ENCODE measurements at places on chromosomes 16 and 17. TPM values are rescaled to one million over a fixed set of nuclear protein-coding genes. Genes with fewer than 3 reads are reported as not detected.

- no peak for DNase-seq
- no peak overlapping the region for H3K4me3 ChIP-seq
- no peaks in the 10 kb centered on the region for H3K36me3 ChIP-seq
- H3K27ac ChIP-seq: no peak overlapping the region
- H3K4me1 ChIP-seq: no peaks in the 10 kb centered on the region
These were observed 268.7 kb upstream of the SALL1 start for GRCh38 chr16:51419768-51420167.

DNA sequence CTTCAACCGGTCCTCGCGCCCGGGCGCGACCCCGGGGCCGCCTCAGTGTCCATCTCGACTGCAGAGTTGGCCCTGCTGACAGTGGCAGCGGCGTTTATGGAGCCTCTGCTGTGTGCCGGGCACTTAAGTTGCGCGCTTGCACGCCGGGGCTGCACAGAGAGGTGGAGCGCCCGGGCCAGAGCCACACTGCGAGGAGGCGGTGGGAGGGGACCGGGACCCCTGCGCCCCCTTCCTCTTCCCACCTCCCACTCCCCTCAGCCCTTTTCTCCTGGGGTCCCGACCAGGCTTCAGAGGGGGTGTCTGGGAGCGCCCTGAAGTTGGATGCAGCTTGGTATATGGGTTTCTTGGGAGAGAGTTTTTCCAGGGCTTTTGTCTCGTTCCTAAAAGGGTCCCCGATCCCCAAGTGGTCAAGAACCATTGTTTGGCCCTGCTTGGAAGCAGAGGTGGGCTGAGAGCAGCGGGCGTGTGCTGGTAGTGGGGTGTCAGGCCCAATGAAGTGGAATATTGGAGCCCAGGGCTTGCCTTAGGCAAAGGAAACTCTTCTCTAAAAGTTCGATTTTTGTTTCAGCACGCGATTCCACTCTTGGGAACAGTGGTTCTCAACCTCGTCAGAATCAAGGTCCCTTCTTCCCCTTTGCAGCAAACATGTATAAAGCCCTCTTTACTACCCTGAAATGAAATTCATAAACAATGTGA is 605 bp downstream of the MRTFB start:
- H3K4me1 ChIP-seq: peaks cover 21% of the 10 kb centered on the region
- no peaks in the 10 kb centered on the region for H3K27me3 ChIP-seq
- DNase-seq: peak; percentile 89
- H3K4me3 ChIP-seq: peak overlapping the region; percentile 99
- peak overlapping the region; percentile 76 for H3K27ac ChIP-seq
- no peaks in the 10 kb centered on the region for H3K36me3 ChIP-seq

DNA sequence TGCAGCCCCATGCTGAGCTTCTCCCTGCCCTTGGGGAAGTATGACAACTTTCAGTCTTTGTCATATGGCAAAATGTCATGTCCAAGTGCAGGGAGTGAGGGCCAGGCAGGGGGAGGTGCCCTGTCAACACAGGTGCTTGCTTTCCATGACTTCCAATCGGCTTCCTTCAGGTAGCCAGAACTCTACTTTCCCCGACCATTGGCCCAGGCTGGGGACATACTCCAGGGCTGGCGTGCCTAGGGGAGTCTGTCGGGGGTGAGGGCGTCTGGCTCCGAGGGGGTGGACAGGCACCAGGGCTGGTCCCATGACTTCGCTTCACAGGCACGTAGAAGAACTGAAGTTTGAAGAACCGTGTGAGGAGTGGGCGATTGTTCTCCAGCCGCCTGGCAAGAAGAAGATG is 19.8 kb upstream of the PIK3R6 start:
- H3K27me3 ChIP-seq: no peaks in the 10 kb centered on the region
- H3K36me3 ChIP-seq: peaks cover 96% of the 10 kb centered on the region
- peaks cover 5% of the 10 kb centered on the region for H3K4me1 ChIP-seq
- DNase-seq: no peak

DNA sequence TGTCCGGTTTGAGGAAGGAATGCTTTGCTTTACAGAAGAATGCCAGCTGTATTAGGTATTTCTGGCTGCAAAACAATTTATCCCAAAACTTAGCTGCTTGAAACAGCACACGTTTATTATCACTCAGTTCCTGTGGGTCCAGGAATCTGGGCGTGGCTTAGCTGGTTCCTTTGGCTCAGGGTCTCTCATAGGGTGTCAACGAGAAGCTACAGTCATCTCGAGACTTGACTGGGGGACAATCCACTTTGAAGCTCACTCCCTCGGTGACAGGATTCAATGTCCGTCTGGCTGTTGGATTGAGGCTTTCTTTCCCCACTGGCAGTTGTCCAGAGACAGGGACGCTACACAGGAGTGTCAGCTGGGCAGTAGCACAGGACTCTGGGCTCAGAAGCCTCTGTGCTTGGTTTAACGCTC is 9.6 kb upstream of the RHBDF2 start:
- no peak for DNase-seq
- H3K4me1 ChIP-seq: peaks cover 57% of the 10 kb centered on the region
- no peaks in the 10 kb centered on the region for H3K36me3 ChIP-seq

DNA sequence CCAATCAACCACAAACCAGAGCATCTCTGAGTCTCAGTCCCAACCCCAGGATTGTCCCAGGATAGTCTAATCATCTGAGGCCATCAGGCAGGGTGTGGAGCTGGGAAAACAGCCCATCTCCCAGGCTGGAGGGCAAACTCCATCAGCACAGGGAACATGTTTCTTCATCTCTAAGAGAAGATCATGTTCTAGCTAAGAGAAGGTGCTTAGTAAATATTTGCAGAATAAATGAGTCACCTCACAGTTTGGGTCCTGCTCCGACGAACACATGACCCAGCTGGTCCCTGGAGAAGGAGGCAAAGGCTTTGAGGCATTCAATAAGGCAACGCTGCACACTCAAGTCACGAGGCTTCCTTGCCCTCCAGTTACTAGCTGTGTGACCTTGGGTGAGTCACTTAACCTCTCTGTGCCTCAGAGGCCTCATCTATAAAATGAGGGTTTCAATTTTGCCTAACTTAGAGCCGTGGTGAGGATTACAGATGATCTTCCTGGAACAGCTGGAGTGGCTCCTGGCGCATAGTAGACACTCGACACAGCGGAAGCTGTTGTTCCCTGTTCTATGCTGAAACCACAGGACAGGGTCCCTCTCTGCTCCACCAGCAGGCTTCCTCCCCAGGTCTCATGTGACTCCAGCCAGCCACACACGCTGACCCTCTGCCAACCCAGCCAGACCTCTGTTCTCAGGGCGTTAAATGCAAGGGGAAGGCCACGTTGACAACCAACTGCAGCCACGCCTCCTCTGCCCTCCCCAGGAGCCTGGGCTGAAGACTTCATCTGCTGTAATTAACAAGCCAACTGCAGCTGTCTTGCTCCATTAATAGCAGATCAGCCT is 10.3 kb upstream of the RPL38 start:
- no peak overlapping the region for H3K27ac ChIP-seq
- no peaks in the 10 kb centered on the region for H3K27me3 ChIP-seq
- no peaks in the 10 kb centered on the region for H3K36me3 ChIP-seq
- no peak overlapping the region for H3K4me3 ChIP-seq

DNA sequence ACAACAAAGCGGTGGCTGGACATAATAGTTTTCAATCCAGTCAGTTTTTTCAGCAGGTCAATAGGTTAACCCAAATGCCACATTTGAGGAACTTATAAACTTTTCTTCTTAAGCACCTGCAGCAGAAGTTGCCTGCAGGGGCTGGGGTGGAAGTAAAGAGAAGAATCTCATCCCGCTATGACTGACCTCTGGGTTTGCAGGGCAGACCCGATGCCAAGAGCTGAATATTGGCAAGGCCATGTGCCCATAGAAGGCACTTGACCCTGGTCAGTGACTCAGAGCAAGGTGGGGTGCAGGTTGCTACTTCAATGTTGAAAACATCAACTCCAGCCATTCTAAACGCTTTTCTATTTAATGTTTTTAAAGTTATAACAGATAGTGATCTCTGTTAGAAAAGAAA is 17.9 kb upstream of the SMPD3 start:
- H3K4me1 ChIP-seq: peaks cover 50% of the 10 kb centered on the region
- no peak for DNase-seq
- no peak overlapping the region for H3K27ac ChIP-seq
- no peaks in the 10 kb centered on the region for H3K36me3 ChIP-seq
- H3K27me3 ChIP-seq: no peaks in the 10 kb centered on the region
- H3K4me3 ChIP-seq: no peak overlapping the region

DNA sequence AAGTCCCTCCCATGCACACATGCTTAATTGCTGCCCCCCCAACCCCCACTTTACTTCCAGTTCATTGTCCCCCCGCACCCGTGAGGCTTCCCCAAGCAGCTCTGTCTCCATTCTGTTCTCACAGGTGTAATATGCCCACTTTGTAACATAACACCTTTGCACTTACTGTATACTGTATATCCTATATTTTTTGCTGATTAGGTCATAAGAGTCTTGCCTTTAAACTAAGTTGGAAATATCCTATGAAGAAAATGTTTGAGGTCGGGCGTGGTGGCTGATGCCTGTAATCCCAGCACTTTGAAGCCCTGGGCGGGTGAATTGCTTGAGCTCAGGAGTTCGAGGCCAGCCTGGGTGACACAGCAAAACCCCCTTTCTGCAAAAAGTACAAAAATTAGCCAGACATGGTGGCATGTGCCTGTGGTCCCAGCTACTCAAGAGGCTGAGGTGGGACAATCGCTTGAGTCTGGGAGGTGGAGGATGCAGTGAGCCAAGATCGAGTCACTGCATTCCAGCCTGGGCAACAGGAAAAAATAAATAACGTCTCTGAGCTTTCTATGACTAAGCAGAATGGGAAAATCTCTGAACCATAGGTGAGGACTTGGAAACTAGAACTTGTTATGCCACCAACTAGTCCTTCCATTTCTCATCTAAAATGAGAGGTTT is 76.1 kb downstream of the TNRC6C start:
- no peak overlapping the region for H3K4me3 ChIP-seq
- H3K27me3 ChIP-seq: no peaks in the 10 kb centered on the region
- DNase-seq: no peak
- peaks cover 36% of the 10 kb centered on the region for H3K36me3 ChIP-seq
- H3K4me1 ChIP-seq: peaks cover 3% of the 10 kb centered on the region

DNA sequence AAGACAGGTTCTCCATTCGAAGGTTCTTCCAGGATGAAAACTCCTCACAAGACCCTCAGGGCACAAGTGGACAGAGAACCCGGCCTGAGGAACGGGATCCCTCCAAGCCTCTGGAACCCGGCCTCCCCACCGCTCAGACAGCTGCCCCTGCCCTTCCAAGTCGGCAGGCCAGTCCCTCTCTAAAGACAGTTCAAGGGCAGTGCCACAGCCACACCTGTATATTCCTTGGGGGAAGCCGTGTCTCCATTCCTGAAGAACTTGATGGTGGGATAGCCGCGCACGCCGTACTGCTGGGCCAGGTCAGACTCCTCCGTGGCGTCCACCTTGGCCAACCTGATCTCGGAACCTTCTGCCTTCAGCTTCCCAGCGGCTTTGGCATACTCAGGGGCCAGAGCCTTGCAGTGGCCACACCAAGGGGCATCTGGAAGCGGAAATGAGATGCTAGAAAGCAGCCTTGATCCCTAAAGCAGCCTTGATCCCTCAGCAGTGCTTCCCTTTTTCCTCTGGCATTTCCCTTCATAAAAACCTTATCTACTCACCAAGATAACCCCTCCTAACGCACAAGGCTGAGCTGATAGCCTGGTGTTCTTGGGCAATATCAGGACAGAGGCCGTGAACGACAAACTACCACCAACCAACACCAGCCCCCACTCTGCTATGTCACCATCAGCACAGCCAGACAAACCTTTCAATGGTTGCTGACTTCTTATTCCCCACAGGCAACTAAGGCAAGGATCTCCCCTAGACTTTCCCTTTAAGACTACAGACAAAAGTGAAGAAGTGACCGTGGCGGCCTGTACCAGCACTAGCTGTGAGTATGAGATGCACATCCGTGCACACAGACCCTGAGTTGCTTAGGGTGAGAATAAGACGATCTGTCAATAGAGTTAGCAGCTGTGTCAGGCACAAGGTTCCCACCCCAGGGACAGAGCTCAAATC is 1.1 kb downstream of the P4HB start:
- H3K4me3 ChIP-seq: peak overlapping the region; percentile 90
- peak overlapping the region; percentile 91 for H3K27ac ChIP-seq
- H3K36me3 ChIP-seq: peaks cover 31% of the 10 kb centered on the region
- no peak for DNase-seq

- H3K4me1 ChIP-seq: peaks cover 100% of the 10 kb centered on the region
- peaks cover 62% of the 10 kb centered on the region for H3K36me3 ChIP-seq
- no peaks in the 10 kb centered on the region for H3K27me3 ChIP-seq
- H3K4me3 ChIP-seq: no peak overlapping the region
- peak overlapping the region; percentile 71 for H3K27ac ChIP-seq
These were observed 38.0 kb downstream of the ARHGAP17 start for GRCh38 chr16:24976971-24977677.

- H3K4me1 ChIP-seq: no peaks in the 10 kb centered on the region
- H3K4me3 ChIP-seq: no peak overlapping the region
- no peaks in the 10 kb centered on the region for H3K36me3 ChIP-seq
- H3K27ac ChIP-seq: no peak overlapping the region
- DNase-seq: no peak
These were observed 221.5 kb upstream of the SOX9 start for GRCh38 chr17:71899317-71899716.

DNA sequence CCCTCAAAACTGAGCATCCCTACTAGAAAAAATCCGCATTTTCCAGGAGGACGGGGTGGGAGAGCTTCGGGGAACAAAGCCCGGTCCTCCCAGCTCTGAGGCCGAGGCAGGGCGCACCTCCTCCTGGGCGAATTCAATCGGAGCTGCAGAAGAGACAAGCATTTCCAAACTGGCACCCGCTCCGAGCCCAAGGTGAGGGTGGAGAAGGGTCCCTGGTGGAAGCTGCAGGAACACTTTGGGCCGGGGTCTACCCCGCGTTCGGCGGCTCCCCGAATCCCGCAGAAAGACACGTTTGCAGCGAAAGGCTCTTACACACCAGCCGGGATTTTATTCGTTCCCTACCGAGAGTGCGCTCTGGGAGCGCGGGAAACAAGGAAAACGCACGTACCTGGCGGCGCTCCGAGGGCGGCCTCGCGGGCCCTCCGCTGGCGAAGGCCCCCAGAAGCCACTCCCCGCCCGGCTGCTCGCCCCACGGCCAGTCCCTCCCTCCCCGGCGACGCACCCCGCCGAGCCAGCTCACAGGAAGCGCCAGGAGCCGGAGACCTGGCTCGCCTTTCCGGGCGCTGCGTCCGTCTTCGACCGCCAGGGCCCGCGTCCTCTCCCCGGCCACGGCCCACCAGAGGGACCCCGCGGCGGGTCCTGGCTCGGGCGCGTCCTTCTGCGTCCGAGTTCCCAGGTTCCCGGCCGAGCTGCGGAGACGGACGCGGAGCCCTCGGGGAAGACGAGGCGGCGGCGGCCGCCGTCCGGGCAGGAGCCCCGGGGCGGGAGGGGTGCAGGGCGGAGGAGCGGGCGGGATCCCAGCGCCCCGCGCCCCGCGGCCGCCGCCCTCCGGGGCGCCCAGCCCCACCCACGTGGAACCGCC is 49.8 kb upstream of the BAHCC1 start:
- peak; percentile 93 for DNase-seq
- H3K4me1 ChIP-seq: peaks cover 69% of the 10 kb centered on the region
- H3K27ac ChIP-seq: peak overlapping the region; percentile 94
- H3K27me3 ChIP-seq: peaks cover 71% of the 10 kb centered on the region
- H3K4me3 ChIP-seq: peak overlapping the region; percentile 66
- no peaks in the 10 kb centered on the region for H3K36me3 ChIP-seq

Gene APOBR
- polyA plus RNA-seq: 15.7 TPM

Gene KRT9
- polyA plus RNA-seq: not detected
